ENCODE measurements at places on chromosomes 7 and 10.
A peak's percentile ranks its signal among the peaks of the same experiment; 100 is the strongest.

- DNase-seq: no peak
Measured at GRCh38 chr7:70189776-70190175, 591.5 kb downstream of the AUTS2 start.

DNA sequence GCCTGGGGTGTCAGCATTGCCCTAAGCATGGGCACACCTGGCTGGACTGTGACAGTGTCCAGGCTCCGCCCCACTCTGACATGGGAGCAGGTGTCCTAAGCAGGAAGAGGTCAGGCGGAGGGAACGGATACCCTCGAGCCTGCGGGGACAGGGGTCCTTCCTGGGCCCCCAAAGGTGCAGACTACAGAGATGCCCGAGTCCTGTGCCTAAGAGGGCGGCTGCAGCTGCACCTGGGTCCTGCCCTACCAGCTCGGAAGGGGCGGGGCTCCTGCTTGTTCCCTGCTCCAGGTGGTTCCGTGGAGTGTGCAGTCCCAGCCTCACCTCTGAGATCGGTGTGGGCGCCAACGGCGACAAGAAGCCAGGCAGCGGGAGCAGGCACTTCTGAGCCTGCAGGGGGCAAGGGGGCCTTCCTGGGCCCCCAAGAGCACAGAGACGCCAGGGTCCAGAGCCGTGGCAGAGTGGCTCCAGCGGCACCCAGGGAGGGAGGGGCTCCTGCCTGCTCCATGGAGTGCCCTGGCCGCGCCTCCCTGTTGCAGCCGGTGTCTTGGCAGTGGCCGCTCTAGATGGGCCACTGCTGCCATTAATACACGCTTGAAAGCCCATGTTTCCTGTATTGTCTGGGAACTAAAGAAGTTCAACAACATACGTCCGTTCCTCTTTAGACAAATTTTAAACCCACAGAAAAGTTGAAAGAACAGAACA lies 64.5 kb upstream of the CACNA2D1 start:
- no peak for DNase-seq

DNA sequence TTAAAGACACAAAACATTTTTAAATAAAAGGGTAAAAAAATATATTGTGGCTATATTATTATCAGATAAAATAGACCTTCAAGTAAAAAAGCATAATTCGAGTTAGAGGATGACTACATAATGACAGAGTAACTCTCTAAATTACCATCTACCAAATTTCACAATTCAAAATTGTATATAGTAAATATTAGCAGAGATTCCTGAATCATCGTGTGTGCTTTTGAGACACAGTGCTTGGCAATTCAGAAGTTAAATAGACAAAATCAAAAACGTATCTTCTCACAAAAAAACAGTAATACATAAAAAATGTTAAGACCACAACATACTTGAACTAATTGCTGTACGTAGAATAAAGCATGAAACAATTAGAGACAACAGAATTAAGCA lies 110.4 kb downstream of the AHR start:
- DNase-seq: no peak

GRCh38 chr10:54797636-54798321 lies 3.3 kb downstream of the PCDH15 start:
- no peak for DNase-seq

- no peak for DNase-seq
Measured at GRCh38 chr7:101543846-101544245, 85.2 kb downstream of the MYL10 start.

DNA sequence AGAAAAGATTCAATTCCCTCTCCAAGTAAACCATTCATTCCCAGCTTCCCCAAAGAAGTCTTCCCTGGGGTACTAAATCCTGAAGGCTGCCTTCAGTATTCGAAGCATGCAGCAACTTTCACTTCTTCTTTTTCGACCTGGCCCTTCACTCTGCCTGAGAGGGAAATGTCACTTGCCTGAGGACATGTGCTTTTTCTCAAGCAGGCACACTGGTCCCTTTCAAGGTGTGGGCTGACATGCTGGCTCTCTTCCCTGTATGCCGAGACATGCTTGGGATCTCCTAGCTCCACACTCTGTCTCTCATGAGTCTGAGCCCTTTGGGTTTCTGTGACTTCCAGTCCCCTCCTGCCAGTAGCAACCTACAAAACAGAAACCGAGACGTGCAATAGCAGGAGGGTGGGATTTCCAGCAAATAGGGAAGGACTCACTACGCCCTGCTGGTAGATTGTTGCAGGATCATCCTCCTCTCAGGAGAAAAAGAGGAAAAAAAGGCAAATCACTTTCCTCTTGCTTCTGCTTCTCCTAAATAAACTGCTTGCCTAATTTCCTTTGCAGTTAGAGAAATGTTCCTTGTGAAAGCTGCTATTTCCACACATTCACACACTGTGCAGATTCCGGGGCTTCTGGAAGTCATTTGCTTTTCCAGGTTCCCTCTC lies 33.5 kb downstream of the FIGNL1 start:
- DNase-seq: no peak

DNA sequence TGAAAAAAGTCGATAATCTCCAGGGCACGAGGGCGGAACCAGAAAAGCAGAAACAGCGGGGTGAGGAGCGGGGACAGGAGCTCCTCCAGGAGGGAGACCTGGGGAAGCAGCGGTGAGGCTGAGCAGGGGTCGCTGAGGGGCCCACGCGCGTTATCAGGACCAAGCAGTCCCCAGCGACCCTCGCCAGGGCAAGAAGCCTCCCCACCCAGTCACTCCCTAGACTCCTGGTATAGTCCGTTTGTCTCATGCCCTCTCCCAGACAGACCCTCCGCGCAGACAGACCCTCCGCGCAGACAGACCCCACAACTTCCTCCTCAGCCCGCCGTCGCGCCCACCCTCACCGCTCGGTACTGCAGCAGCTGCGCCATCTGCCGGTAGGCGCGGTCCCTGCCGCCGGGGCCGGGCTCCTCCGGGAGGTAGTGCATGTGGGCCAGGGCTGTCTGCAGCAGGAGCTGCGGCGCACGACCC lies 6.3 kb downstream of the ATG9B start:
- DNase-seq: peak; percentile 78

All from stimulated activated CD4-positive, alpha-beta T cell treated with anti-CD3 and anti-CD28 coated beads, Interleukin-12 subunit alpha, Interleukin-12 subunit beta, amount 100 ng/mL, for 24 hours (primary cell).